Activated T-helper 2 cell treated with anti-CD3 and anti-CD28 coated beads, Interferon-gamma antibody, Interleukin-2, Interleukin-4, amounts not matched to agents 10 μg/mL and 5 μg/mL and 100 μg/mL, durations not matched to agents 14 hours and 24 hours and 36 hours (primary cell): ENCODE measurements at places on chromosomes 12 and 14. TPM values are rescaled to one million over a fixed set of nuclear protein-coding genes. Genes with fewer than 3 reads are reported as not detected.

Gene RGS6
- total RNA-seq, result 2.8 and 3.7 TPM in 2 replicates

Gene KRT2
- total RNA-seq, result not detected in 2 replicates

Gene CEBPE
- not detected in 2 replicates for total RNA-seq

Gene DAO
- total RNA-seq, result not detected in 2 replicates

Gene IGF1
- 1.6 and 2.0 TPM in 2 replicates for total RNA-seq

Gene MIPOL1
- not detected in 2 replicates for total RNA-seq

Gene SYNE3
- total RNA-seq, result 36.5 and 40.1 TPM in 2 replicates

Gene C1RL
- total RNA-seq, result 20.2 and 28.7 TPM in 2 replicates

Gene TSPAN8
- total RNA-seq, result not detected in 2 replicates

Gene ITGA7
- total RNA-seq, result 0.94 and 1.9 TPM in 2 replicates

DNA sequence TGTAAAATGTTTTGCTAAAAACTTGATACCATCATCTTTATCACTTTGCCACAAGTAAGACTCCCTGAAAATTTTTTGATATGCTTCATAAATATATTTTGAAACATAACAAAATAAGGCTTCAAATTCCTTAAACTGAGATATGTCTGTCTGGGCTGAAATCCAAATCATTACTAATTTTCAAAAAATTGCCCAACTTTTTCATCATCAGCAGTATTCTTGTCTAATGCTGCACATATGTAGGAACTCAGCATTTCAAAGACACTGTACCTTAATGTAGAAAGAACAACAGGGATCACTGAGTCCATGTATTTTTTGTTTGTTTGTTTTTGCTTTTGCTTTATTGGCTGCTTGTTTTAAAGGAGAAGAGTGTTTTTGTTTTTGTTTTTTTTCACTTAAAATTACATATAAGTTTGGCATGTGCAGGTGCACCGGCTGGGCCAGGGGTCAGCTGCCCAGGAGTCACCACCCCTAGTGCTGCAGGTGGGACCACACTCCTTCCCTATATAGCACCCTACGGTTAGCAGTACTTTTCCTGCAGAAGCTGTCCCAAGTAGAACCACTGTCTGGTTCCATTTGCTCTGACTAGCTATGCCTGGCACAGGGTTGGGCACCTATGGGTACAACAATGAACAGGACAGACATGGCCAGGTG is 231.2 kb downstream of the PIK3C2G start:
- no peaks in the 10 kb centered on the region for H3K4me1 ChIP-seq
- no peak for DNase-seq
- no peak overlapping the region for H3K4me3 ChIP-seq
- no peak overlapping the region for H3K27ac ChIP-seq
- H3K36me3 ChIP-seq, result no peaks in the 10 kb centered on the region

DNA sequence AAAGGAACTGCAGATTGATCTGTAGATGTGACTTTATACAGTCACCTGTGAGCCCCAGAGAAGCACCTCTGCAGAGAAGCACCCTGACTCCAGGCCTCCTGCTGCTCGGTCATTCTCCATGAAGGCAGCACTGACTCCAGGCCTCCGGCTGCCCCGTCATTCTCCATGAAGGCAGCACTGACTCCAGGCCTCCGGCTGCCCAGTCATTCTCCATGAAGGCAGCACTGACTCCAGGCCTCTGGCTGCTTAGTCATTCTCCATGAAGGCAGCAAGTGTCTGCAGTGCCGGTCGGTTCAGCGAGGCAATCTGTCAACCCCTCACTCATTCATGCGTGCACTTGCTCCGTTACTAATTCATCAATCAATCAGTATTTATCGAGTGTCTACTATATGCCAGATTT is 160.3 kb downstream of the PIWIL1 start:
- no peak for DNase-seq
- H3K27me3 ChIP-seq, result no peaks in the 10 kb centered on the region
- H3K36me3 ChIP-seq, result no peaks in the 10 kb centered on the region
- H3K4me3 ChIP-seq, result no peak overlapping the region
- H3K27ac ChIP-seq, result no peak overlapping the region

DNA sequence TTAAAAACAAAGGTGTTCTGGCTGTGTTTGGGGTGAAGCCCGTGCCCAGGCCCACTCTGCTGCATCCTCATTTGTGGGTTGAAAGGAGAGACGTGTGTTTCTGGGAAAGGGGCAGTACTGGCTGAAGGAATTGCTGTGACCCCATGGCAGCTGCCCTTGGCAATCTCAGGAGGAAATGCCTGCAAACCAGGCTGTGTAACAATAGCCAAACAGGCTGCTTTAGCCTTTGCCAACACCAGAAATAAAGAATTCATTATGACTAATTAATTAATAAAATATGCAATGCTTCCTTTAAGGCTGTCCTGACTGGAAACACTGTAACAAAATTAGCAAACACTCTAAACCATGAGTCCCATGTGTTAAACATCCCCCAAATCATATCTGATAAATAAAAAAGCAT is 53.0 kb upstream of the KRR1 start:
- no peak for DNase-seq
- H3K36me3 ChIP-seq, result no peaks in the 10 kb centered on the region
- peaks cover 46% of the 10 kb centered on the region for H3K27me3 ChIP-seq
- H3K27ac ChIP-seq, result no peak overlapping the region
- H3K4me1 ChIP-seq, result peaks cover 4% of the 10 kb centered on the region

DNA sequence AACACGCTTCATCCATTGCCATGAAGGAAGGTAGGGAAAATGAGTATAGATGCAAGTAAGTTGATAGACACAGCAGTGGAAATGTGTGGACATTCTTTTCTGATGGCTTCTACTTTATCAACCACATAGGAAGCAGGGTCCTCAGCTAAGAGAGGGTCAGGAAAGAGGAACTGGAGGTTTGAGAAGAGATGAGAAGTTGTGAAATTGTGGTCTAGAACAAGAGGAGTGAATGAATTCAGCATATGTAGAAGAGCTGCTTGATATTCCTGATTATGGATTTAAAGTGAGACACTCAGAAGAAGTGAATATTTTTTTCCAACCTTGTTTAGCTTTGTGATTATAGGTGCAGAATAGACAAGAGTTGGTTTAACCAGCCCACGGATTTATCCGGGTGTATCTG is 128.5 kb downstream of the SLC15A5 start:
- H3K4me1 ChIP-seq, result no peaks in the 10 kb centered on the region
- no peak for DNase-seq
- no peak overlapping the region for H3K27ac ChIP-seq
- H3K36me3 ChIP-seq, result no peaks in the 10 kb centered on the region
- no peak overlapping the region for H3K4me3 ChIP-seq

- no peak for DNase-seq
- no peak overlapping the region for H3K4me3 ChIP-seq
- H3K27ac ChIP-seq, result no peak overlapping the region
- H3K4me1 ChIP-seq, result no peaks in the 10 kb centered on the region
- peaks cover 8% of the 10 kb centered on the region for H3K36me3 ChIP-seq
These were observed 39.8 kb upstream of the PWP1 start for GRCh38 chr12:107645630-107646333.

GRCh38 chr12:29971446-29971845 is 187.7 kb upstream of the TMTC1 start:
- no peak for DNase-seq
- no peaks in the 10 kb centered on the region for H3K27me3 ChIP-seq
- no peaks in the 10 kb centered on the region for H3K36me3 ChIP-seq

GRCh38 chr14:100604709-100605108 is 17.5 kb upstream of the BEGAIN start:
- no peak overlapping the region for H3K27ac ChIP-seq
- H3K27me3 ChIP-seq, result peaks cover 17% of the 10 kb centered on the region
- peaks cover 3% of the 10 kb centered on the region for H3K36me3 ChIP-seq
- no peak for DNase-seq
- H3K4me3 ChIP-seq, result no peak overlapping the region
- H3K4me1 ChIP-seq, result no peaks in the 10 kb centered on the region

- H3K27ac ChIP-seq, result no peak overlapping the region
- no peaks in the 10 kb centered on the region for H3K4me1 ChIP-seq
- no peak overlapping the region for H3K4me3 ChIP-seq
- H3K36me3 ChIP-seq, result no peaks in the 10 kb centered on the region
- no peak for DNase-seq
These were observed 218.1 kb downstream of the MSRB3 start for GRCh38 chr12:65496617-65497016.

- no peaks in the 10 kb centered on the region for H3K27me3 ChIP-seq
- no peak overlapping the region for H3K27ac ChIP-seq
- H3K4me1 ChIP-seq, result no peaks in the 10 kb centered on the region
- H3K36me3 ChIP-seq, result no peaks in the 10 kb centered on the region
- no peak for DNase-seq
These were observed 75.5 kb downstream of the AVPR1A start for GRCh38 chr12:63075376-63076060.

- H3K4me1 ChIP-seq, result peaks cover 60% of the 10 kb centered on the region
- peak overlapping the region; percentile 93 for H3K27ac ChIP-seq
- no peak for DNase-seq
- no peak overlapping the region for H3K4me3 ChIP-seq
- H3K36me3 ChIP-seq, result peaks cover 16% of the 10 kb centered on the region
These were observed 163.6 kb upstream of the PLEKHG7 start for GRCh38 chr12:92539110-92539749.

DNA sequence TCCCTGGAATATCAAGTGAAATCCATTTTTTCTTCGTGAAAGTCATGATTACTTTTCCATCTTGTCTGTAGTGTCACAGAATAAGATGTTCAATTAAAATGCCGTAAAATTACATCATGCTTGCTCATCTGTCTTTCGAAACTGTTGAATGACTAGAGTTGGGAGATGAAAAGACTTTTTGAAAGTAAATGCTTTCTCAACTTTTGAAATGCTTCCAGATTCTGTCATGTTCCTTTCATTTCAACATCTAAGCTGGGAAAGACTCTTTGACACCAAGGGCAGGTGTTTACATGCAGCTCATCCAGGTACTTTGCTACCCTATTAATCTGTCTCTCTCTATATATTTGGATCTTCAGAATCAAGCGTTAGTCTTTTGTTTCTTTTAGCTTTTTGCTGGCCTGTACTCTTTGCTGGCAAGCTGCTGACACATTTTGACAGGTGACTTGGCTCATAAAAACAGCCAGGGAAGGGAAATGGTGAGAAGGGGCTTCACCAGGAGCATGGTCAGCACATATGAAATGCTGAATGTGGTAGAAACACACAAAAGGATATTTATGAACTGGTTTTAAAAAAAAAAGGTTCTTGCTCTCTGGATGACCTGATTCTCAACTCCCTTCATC is 77.0 kb upstream of the METAP2 start:
- DNase-seq, result no peak
- H3K4me1 ChIP-seq, result peaks cover 5% of the 10 kb centered on the region
- H3K27me3 ChIP-seq, result peaks cover 7% of the 10 kb centered on the region
- no peak overlapping the region for H3K4me3 ChIP-seq

- H3K27ac ChIP-seq, result peak overlapping the region; percentile 61
- peaks cover 75% of the 10 kb centered on the region for H3K36me3 ChIP-seq
- no peaks in the 10 kb centered on the region for H3K27me3 ChIP-seq
These were observed 6.3 kb downstream of the MTHFD1 start for GRCh38 chr14:64394423-64394822.

DNA sequence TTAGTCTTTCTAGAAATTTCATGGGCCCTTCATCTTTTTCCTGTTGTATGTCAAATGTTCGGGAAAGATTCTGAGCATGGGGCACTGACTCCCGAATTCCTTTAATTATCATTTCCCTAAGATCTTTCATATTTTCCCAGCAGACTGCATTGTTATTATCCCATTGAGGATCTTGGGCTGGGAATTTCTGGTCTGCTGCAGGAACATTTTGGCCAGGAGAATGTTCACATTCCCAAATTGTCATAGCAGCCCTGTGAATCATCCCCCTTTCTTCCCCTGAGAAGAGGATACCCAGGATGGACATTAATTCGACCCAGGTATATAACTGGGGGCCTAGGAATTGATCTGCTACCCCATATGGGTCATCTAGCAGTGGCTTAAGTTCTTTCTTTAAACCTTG is 112.5 kb downstream of the RIN3 start:
- H3K4me1 ChIP-seq, result no peaks in the 10 kb centered on the region
- H3K27me3 ChIP-seq, result no peaks in the 10 kb centered on the region
- DNase-seq, result no peak

GRCh38 chr12:59046763-59047534 is 126.6 kb upstream of the LRIG3 start:
- no peaks in the 10 kb centered on the region for H3K36me3 ChIP-seq
- no peaks in the 10 kb centered on the region for H3K4me1 ChIP-seq
- H3K4me3 ChIP-seq, result no peak overlapping the region
- no peaks in the 10 kb centered on the region for H3K27me3 ChIP-seq
- no peak for DNase-seq
- H3K27ac ChIP-seq, result no peak overlapping the region
